Osteoblast (primary cell): ENCODE measurements at places on chromosomes 1 and 21. TPM values are rescaled to one million over a fixed set of nuclear protein-coding genes. Genes with fewer than 3 reads are reported as not detected.
A peak's percentile ranks its signal among the peaks of the same experiment; 100 is the strongest.

- peak; percentile 31 for DNase-seq
These were observed 61.4 kb downstream of the TMEM200B start for GRCh38 chr1:29062157-29062942.

GRCh38 chr1:222370913-222371675 is 176.8 kb downstream of the HHIPL2 start:
- DNase-seq = peak; percentile 72

- no peak for DNase-seq
These were observed 63.6 kb downstream of the MIS18A start for GRCh38 chr21:32215306-32215685.

DNA sequence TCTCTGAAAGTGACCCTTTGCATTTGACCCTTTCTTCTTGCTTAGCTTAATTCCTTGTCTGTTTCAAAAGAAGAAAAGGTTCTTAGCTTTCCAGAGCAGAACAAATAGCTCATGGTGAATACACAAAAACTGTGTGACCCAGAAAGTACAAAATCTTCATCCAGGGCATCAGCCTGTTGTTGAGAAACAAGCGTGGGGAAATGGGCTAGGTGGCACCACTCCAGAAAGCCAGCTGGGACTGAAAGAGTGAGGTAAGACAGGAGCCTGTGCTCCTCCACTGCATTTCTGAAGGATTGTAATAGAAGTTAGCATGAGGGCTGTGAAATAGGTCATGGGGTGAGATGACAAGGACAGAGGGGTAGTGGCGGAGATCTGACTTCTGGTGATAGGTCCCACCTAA is 45.8 kb downstream of the CYP2J2 start:
- no peak for DNase-seq

GRCh38 chr1:103517380-103518047 is 8.0 kb upstream of the RNPC3 start:
- DNase-seq = no peak

DNA sequence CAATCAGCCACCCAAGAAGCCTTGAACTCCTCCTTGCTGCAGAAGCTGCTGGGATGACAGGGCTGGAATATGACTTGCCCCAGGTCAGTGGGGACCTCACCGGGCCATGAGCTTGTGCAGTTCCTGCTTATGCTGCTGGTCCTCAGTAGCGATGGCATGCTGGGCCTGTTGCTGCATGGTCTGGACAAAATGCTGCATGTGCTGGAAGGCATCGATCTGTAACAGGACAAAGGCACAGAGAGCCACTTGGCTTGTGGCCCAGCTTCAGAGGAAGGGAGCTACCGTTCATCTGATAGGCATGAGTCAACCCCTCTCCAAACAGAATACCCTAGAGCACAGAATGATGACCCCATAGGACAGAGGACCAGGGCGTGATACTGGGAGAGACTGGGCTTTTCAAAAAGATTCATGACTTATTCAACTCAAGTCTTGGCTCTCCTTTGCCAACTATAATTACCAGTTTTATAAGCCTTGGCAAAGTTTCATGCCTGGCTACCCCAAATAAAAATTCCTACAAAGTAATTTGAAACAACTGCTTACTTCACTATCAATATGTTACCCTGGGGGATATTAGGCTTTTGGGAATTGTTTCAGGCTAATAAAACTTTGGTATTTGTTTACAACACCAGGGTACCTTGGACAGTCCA is 34.7 kb upstream of the EXOSC10 start:
- DNase-seq = peak; percentile 81

DNA sequence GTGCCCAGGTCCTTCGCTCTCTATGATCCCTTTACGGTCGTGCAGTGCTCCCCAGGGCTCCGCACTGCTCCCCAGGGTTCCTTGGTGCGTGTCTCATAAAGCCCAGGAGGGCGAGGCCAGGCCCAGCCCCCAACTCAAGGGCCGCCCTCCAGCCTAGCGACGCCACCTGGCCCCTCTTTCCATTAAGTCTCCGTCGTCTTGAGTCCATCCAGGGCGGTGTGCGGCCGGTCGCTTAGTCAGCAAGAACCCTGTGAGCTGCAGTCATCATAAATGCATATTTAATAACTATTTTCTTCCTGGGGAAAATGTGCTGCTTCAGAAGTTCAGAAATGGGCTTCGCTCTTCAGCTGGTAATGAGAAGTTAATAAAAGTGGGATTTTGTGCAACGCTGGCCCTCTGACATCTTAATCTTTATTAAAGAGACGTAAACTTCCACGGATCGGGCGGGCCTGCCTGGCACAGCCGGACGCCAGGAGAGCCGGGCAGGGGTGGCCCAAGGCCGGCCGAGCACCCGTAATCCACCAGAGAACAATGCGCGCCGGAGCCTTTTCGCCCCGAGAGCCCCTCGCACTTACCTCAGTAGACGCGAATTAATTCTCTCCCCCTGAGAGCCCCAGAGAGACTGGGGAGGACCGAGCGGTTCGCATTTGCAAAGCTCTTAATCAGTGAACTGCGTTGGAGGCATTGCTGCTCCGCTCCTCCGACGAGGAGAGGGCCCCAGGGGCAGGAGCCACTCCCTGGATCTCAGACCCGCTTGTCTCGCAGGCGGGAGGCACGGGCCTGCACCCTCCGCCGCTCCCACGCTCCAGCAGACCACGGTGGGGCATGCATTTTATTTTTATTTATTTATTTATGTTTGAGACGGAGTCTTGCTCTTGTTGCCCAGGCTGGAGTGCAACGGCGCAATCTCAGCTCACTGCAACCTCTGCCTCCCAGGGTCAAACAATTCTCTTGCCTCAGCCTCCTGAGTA is 188.3 kb upstream of the ARHGEF16 start:
- DNase-seq = no peak

DNA sequence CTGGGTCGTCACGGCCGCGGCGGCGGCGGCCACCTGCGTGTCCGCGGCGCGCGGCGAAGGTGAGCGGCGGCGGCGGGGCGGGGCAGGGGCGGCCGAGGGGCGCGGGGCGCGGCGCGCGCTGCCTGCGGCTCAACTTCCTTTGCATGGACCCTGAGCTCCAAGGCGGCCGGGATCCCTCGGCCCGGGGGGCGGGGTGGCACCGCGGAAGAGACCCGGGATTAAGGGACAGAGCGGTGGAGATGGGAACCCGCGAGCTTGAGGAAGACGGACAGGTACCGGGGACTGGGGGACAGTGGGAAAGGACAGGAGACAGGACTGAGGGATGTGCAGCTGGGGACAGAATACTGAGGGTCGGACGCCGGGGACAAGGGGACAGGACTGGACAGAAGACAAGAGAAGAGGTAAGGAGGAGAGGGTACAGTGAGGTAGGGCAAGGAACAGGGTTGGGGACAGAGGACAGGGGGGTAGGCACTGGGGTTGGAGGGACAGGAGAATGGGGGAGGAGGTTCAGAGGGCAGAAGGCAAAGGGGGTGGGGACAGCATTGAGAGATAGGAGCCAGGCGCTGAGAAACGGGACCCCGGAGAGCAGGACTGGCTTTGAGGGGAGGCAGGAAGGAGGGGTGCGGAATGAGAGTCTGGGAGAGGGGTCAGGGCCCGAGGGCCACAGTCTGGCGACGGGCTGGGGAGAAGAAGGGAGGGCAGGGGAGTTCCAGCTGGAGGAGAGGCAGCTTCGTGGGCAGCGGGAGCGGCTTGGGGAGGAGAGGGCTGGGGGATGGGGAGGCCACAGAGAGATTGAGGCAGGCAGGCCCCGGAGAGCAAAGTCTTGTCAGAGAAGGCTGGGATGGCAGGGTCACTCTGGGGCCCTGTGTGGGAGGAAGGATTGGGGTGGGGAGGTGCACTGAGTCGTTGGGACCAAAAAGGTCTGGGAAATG is 648 bp downstream of the EPHA8 start:
- no peak for DNase-seq

GRCh38 chr1:186738926-186739325 is 58.7 kb upstream of the PTGS2 start:
- no peak for DNase-seq

DNA sequence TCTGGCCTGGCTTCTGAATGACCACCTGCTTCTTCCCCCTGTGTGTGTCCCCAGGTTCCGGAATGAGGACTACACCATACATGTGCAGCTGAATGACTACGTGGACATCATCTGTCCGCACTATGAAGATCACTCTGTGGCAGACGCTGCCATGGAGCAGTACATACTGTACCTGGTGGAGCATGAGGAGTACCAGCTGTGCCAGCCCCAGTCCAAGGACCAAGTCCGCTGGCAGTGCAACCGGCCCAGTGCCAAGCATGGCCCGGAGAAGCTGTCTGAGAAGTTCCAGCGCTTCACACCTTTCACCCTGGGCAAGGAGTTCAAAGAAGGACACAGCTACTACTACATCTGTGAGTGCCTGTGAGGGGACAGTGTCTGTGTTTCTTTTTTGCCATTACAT is 3.6 kb downstream of the EFNA1 start:
- no peak for DNase-seq

DNA sequence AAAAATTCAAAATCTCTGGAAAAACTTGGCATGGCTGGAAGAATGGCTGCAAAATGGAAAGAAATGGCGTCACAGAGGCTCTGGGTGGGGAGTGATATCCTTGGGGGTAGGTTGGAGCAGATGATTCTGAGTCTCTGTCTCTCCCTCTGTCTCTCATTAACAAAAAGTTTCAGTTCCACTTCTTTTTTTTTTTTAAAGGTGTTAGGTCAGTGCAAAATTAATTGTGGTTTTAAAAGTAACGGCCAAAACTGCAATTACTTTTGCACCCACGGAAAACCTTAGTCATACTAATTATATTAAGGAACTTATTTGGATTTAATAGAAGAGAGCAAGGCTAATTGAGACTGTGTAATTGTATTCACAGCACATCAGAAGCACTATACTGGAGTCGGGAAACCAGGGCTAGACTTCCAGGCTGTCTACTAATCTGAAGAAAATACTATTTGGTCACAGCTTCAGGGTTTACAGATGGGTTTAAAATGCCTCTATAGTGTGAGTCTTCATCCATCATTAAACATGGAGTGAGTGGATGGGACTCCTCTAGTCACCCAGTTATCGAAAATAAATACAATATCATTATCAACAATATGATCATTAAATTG is 289.1 kb upstream of the PLD5 start:
- no peak for DNase-seq

GRCh38 chr1:91736146-91736714 is 149.7 kb downstream of the TGFBR3 start:
- DNase-seq = no peak

DNA sequence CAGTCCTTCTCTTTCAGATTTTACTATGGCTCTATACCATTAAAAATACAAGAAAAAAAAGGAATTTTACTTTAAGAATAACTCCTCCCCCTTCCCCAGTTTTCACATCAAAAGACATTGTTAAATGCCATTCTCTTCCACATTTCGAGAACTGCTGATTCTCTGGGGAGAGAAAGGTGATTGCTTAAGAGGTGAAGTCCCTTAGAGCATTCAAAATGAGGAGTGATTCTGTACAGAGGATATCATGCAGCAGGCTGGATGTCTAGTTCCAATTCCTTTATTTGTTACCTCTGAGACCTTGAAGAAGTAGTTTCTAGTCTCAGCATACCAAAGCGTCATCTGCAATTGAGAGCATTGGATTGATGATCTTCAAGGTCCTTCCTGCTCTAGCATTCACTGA is 46.9 kb downstream of the FMO3 start:
- DNase-seq = no peak

DNA sequence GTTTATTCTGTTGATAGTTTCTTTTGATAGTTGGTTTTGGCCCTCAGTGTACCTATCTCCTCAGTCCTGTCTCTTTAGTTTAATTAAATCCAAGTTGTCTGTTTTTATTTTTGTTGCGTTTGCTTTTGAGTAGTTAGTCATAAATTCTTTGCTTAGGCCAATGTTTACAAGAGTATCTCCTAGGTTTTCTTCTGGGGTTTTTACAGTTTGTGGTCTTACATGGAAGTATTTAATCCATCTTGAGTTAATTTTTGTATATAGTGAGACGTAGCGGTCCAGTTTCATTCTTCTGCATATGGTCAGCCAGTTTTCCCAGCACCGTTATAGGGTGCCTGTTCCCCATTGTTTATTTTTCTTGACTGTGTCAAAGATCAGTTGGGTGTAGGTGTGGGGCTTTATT is 139.4 kb downstream of the POU2F1 start:
- DNase-seq = no peak

GRCh38 chr1:93605812-93606512 is 75.7 kb downstream of the BCAR3 start:
- peak; percentile 95 for DNase-seq

DNA sequence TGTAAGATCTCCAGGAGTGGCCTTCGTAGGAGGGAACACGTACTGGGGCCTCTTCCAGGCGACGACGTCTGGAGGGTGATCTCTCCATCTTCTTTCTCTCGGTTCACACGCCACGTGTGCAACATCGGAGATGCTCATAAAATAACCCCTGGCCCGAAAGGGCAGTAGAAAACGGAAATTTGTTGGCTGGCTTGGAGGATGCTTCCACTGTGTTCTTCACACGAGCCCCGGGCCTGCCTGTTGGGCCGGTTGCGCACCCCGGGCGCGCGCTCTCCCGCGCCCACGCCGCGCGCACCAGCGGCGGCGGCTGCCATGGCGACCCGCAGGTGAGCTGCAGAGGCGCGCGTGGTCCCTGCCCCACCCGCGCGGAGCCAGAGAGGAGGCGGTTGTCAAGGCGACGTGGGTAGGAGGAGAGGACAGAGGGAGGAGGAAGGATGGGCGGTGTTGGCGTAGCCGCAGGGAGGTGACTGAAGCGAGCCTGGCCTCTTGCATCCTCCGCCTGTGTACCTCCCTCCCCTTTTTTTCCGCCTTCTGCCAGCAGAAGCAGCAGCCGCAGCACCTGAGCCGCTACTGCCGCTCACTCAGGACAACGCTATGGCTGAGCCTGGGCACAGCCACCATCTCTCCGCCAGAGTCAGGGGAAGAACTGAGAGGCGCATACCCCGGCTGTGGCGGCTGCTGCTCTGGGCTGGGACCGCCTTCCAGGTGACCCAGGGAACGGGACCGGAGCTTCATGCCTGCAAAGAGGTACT is at the start of gene ELAPOR1:
Gene ELAPOR1 (plus strand): TSS at position 526 of the 752 bp plus-strand sequence. CDS start 69 bp downstream, at position 595.
- DNase-seq = no peak

DNA sequence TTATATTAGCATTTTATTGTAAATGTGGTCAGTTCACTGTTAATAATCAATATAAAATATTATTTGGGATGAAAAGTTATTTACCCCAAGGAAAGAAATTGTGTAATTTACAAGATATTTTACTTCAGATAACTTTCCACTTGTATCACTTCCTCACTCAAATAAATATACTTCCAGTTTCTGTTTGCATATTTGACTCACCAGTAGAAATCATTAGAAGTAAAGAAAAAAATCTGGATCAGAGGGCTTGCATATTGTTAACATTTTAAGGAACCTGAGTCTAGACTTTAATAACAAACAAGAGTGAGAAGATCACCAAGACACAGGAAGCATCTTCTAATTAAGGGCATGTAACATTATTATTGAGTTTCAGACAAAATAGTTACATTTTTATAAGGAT is 347 bp upstream of the KRTAP20-4 start:
- DNase-seq = no peak

The YBX1 gene
- 481 and 491 TPM in 2 replicates for total RNA-seq

The OR10T2 gene
- not detected in 2 replicates for total RNA-seq

The CASZ1 gene
- 0.36 and 0.59 TPM in 2 replicates for total RNA-seq

The IL20 gene
- not detected in 2 replicates for total RNA-seq

The ZBTB8B gene
- total RNA-seq = under 0.01 TPM in 2 replicates

The TRIM46 gene
- 3.2 and 3.3 TPM in 2 replicates for total RNA-seq

The FCRL6 gene
- not detected in 2 replicates for total RNA-seq

The GUCA2B gene
- total RNA-seq = not detected in 2 replicates

The WLS gene
- 54.3 and 65.1 TPM in 2 replicates for total RNA-seq

The NPHS2 gene
- not detected in 2 replicates for total RNA-seq

The CD1C gene
- not detected in 2 replicates for total RNA-seq

The SLC45A3 gene
- 1.1 and 1.5 TPM in 2 replicates for total RNA-seq
